ENCODE measurements at places on chromosomes 2 and 18.

- DNase-seq = no peak
These were observed 45.2 kb upstream of the FAM117B start for GRCh38 chr2:202589582-202589949.

DNA sequence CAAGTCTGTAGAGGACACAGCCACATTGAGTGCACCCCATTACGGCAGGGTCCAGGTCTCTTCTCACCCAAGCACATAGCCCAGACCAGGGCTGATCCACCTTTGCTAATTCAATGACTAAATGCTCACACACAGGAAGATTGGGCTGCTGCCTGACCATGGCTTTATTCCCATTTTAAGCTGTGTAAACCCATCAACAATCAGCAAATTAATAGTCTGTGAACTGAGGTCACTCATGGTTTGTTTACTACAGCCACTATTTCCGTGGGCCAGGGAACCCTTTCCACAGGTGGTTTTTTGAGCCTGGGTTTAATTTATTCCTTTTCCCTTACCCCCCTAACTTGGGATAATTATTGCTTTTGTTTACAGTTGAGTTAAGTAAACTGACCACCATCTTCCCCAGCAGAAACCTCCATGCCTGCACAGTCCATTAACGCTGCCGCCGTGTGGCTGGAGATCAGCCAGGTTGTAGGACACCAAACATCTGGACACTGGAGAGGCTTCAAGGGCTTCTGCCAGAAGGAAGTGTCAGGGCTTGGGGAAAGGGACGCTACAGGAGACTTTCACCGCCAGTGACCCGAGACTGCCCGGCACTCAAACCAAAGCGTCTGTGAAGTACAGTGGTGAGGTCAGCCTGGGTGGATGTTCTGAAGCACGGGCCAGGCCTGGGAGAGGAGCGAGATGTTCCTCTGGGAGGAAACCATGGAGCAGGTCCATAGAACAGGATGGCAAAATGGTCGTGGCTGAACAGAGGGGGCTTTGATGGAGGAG lies 282.9 kb downstream of the DYSF start:
- DNase-seq = no peak

GRCh38 chr18:8685141-8685913 lies 20.0 kb upstream of the MTCL1 start:
- DNase-seq = no peak

GRCh38 chr2:8627692-8628085 lies 54.2 kb upstream of the ID2 start:
- DNase-seq = no peak

GRCh38 chr2:55524884-55525437 lies 5.4 kb downstream of the CFAP36 start:
- no peak for DNase-seq

- DNase-seq = no peak
These were observed 34.1 kb upstream of the CTAGE1 start for GRCh38 chr18:22451796-22452195.

GRCh38 chr18:72908181-72908580 lies 40.4 kb upstream of the NETO1 start:
- no peak for DNase-seq

DNA sequence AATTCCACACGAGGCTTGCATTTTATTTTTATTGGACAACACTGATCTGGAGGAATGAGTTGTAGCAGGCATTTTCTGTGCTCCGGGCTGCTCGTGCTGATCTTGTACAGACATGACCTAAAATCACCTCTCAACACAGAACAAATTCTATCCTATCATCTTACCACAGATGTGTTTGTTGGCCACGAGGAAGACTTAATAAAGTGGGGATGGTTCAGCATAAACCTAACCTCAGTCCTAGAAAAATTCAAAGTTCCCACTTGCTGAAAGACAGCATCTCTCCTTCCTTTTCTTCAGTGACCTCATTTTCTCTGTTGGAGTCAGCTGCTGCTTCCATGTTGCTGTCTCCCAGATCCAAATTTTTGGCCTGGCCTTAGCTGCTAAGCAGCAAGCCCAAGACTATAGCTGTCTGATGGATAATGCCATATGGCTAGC lies 45.3 kb downstream of the RBKS start:
- DNase-seq = no peak

DNA sequence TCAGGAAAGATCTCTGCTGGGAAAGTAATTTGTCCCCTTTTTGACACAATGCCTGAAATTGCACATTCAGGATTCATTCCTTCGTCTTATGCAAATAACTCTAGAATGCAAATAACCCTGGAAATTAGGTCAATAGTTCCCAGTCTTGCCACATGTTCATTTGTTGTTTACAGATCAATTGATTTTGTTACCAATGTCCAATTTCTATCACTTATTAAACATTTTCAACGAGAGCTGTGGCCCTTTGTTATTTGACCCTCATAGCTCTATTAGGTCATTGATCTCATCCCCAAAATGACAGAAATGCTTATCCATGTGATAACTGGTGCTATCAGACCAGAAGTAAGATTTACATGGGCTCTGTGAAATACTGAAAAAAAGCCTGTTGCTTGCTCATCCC lies 275.3 kb upstream of the REG3G start:
- no peak for DNase-seq

DNA sequence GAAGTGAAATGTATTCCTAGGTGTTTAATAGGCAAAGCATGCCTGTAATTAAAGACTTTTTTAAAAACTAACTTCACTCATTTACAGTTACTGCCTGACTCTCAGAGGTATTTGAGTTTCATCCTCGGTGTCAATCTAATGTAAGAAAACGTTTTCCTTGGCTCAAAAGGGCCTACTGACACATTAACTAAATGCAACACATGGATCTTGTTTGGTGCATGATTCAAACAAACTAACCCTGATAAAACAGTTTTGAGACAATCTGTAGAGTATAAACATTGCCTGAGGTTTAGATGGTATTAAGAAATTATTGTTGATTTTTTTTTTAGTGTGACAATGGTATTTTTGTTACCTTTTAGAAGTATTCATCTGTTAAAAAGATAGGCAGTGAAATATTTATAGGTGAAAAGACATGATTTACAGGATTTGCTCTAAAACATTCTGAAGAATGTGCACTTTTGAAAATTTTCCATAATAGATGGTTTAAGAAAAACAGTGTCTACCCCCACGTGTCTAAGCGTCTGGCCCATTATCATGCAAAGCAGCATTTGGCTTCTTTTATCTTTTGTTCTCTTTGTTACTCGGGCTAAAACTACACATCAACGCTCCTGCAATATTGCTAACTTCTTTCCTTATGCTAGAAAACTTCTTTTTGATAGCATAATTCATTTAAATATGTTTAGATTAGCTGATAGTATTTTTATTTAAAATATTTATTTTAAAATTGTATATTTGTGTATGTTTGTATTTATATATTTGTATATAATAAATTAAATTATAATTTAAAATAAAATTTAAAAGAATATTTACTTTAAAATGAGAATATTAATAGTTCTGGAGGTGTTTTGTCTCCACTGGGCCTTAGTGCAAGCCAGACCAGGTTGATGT lies 160.2 kb upstream of the NDUFV2 start:
- no peak for DNase-seq

DNA sequence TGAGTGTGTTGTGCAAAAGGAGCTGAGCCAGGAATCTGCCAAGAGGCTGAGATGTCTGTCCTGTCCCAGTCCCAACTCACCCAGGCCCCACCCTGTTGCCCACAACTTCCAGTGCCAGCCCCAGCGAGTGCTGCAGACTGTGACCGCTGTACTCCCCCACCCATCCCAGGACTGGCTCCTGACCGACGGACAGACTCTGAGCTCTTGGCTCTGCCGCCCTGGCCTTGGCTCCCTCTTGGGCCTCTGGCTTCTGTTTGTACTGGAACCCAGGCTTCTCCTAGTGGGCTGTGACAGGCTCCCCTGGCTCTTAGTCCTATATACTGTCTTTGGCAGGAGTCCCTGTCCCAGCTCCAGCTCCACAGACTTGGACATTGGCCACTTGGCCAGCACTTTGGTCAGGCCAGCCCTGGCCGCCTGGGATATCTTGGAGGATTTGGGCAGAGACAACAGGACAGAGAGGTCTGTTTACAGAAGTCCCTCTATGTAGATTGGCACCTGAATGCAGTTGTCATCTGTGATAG lies 41.1 kb downstream of the ACOXL start:
- DNase-seq = no peak

- DNase-seq = no peak
These were observed 163.4 kb downstream of the LDLRAD4 start for GRCh38 chr18:13381944-13382365.

DNA sequence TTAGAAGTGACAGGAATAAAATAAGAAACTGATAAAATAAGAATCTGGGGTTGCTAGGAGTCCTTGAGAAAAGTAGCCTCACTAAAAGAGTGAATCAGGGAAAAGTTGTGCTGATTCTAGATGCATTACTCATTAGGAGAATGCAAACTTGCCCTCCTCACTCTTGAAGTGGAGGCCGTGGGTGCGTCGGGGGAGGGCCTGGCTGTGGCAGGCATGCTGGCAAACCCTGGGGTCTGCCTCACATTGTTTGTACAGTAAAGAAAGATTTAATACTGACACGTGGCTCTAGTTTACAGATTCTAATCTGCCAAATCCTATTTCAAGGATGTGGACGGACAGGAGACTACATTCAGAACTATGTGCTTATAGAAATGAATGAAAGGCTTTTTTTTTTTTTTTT lies 41.9 kb downstream of the TANC1 start:
- no peak for DNase-seq

DNA sequence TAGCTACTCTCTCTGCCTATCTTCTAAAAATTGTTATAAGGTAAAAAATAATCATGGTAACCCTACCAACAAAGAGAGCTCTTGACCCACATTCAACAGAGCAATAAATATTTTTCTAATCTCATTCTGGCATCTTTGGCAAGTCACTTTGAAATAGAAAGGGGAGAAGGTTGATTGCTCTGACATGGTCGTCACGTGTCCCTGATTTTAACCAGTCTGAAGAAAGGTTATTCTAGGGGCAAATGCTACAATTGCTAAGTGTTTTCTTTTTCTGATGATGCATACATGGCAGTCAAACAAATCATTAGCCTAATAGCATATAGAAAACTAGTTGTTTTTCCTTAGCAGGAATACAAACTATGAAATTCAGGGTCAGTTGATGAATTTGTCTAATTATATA lies 153.3 kb upstream of the MAP3K20 start:
- DNase-seq = no peak

DNA sequence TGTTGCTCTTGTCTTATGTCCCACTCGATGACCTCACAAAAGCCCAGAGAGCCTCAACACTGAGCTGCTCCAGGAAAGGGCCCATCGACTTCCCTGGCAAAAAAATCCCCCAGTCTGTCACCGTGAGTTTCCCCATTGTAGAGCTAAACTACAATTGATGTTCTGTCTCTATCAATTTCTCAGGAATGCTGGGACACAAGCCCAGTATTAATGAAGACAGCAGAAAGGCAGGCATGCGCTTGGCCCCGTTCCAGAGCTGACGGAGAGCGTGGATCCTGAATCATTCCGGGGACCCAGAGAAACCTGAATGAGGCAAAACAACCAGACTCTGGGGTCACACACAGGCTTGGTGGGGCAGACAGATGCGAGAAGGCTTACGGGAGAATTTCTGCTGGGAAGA lies 146.9 kb downstream of the TTC32 start:
- no peak for DNase-seq

DNA sequence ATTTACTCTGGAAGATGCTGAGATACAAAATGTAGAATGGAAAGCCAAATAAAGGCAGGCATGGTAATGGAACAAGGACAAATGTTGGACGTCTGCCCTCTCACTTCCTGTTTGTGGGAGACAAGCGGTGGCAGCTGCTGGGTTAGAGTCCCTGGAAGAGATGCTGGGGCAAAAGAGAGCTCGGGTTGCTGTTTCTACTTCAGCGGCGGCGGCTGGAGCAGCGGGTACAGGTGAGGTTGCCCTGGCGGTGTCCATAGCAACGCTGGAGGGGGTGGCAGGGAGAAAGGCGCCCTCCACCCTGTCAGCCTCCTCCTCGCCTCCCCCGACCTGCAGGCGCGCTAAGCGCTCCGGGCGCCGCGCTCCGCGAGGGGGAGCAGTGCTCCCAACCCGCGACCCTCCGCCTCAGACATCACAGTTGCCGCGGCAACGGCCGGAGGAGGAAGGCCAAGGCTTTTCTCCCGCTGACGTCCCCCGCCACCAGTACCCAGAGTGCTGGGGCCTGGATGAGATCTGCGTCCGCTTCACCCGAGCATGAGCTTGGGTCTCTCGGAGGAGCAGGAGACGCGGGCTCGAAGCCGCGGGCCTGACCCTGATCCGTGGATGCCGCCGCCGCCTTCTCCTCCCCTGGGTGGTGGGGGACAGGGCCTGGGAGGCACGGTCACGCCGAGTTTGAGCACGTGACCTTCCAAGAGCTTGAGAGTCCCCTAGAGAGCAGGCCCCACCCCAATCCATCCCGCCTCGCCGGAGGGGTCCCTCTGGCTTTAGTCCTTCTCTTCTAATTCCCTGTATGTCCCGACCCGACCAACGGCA lies 65.6 kb downstream of the NOL4 start:
- no peak for DNase-seq

GRCh38 chr18:48922801-48923730 lies 27.7 kb downstream of the SMAD7 start:
- DNase-seq = no peak

DNA sequence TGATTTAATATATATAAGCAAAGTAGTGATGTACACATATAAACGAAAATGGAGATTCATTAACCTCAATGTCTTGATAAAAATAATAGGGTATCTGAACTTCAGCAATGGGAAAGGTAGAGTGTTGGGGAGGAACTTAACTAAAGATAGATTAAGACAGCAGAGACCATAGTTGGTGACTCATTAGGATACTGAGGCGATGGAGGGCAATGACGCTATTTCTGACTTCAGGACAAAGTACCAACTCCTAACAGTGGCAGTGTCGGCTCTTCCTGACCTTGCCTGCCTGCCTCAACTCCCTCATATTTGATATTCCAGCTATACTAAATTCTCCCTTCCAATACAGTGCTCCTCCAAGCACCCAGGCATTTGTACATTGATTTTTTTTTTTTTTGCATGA lies 98.6 kb downstream of the CDH2 start:
- DNase-seq = no peak

- no peak for DNase-seq
These were observed 45.1 kb downstream of the DHX57 start for GRCh38 chr2:38830526-38831159.

- DNase-seq = no peak
These were observed 30.0 kb upstream of the CCNYL1 start for GRCh38 chr2:207681431-207681830.

- DNase-seq = peak; percentile 93
These were observed 109.3 kb upstream of the STON1 start for GRCh38 chr2:48420512-48421197.

- DNase-seq = no peak
These were observed 278.8 kb upstream of the CELF4 start for GRCh38 chr18:37844209-37844970.

- no peak for DNase-seq
These were observed 8.6 kb downstream of the ANKRD62 start for GRCh38 chr18:12102136-12102842.

Data from omental fat pad (tissue), 4 donors.